Upper lobe of left lung (tissue), 6 donors: ENCODE measurements at places on chromosomes 7 and 10. TPM values are rescaled to one million over a fixed set of nuclear protein-coding genes. Genes with fewer than 3 reads are reported as not detected.

DNA sequence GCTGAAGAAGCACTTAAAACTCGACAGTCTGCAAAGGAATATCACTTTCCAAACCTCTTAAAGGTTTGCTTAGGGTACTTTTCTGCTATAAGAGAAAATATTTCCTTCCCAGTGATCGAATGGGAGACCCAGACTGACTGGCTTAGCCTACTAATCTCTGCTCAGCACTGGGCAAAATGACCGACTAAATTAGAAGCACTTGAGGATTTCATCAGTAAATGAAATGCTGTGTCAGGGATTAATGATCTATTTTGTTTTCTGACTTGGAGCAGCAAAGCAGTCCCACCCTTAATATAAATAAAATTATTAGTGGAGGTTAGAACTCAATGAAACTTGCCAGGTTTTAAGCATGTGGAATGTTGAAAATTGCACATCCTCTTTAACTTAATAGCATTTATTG, 411.6 kb downstream of the NEBL start:
- no peak for DNase-seq

GRCh38 chr7:134787720-134788119, 8.3 kb downstream of the CALD1 start:
- no peak for DNase-seq

HECW1 gene
- 1.0 TPM for total RNA-seq

NCAPG2 gene
- 8.2 TPM for total RNA-seq
